ENCODE measurements at places on chromosomes 11 and 22.
A peak's percentile ranks its signal among the peaks of the same experiment; 100 is the strongest.

DNA sequence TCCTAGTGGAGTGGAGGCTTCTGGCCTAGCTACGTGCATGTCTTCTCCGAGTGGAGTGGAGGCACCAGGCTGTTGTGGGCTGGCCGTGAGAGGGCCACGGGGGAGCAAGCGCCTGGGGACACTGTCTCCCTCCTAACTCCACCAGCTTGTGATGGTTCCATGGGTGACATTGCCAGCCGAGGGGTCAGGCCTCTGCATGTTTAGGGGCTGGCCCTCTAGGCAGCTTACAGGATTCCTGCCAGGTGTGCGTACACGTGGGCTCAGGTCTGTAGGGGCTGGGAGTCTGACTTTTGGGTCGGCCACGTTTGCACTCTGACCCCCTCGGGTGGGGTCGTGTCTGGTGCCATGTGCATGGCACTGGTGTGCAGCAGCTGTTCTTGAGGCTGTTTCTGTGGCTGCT is 31.6 kb downstream of the TBC1D22A start:
- no peak for DNase-seq

DNA sequence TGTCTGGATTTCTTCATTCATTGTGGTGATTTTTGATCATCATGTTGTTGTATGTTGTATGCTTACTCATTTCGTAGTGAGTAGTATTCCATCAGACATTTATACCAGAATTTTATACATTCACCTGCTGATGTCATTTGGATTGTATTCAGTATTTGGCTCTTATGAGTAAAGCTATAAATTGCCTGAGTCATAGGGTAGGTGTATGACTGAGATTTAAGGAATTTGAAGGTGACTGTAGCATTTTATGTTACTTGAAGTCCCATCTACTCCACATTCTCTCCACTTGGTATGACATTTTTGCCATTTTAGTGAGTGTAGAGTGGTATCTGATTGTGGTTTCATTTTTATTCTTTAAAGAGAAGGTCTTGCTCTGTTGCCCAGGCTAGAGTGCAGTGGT is 548.2 kb downstream of the TBC1D22A start:
- DNase-seq = no peak

DNA sequence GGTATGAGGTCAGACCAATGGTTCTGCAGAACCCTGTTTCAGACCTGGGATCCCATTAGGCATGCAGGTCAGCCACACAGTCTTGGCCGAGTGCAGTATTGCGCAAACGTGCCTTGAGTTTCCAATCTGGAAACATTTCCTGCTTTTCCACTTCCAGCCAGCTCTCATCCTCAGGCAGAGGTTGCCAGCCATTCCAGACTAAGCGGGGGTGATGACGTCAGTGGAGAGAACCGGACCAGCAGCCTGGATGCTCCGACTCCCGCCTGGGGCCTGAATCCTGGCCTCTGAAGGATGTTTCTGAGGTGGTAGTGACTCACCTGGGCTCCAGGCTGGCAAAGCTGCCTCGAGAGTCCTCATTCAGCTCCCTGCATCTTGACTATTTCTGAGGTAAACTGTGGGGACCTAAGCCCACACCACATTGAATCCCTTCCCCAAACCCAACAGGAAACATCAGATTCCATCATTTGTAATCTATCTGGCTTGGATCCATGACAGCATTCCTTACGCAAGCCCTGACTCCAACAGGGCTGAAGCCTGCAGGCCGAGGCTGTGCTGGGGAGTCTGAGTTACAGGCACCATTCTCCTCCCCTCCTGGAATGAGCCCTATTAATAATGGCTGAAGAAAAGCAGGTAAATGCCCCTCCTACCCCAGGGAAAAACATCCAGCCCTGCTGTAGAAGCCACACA is 83.0 kb downstream of the ABTB2 start:
- DNase-seq = peak; percentile 97

DNA sequence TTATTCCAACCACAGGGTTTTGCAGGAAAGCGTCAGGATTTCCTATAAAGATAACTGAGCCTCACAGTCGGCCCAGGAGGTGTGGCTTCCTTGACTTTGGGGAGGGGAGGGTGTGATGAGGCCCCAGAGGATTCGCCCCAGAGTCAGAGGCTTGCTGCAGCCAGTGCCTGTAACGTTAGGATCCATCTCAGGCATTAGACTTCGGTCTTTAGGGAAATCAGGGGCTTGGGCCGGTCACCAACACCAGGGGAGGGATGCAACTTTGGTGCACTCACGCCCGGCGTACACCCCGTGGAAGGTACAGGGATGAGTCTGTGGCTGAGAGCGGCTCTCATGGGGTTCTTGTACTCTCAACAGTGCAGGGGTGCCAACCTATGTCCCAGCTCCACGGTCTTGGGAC is 5.7 kb upstream of the ANO1 start:
- peak; percentile 60 for DNase-seq

DNA sequence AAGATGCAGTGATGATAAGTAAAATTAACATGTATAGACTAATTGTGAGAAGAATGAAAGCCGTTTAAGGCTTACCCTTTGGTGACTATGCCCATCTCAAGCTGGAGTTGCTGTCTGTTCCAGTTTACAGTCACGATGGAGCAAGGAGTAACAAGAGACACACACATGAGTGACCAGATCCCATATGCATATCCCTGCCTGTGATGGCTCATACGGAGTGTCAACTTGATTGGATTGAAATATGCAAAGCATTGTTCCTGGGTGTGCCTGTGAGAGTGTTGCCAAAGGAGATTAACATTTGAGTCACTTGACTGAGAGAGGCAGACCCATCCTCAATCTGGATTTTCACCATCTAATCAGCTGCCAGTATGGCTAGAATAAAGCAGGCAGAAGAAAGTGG is 786.8 kb downstream of the FAM181B start:
- DNase-seq = no peak

All from osteoblast (primary cell).